BJ (cell line): ENCODE measurements at places on chromosomes 12 and 14.

DNA sequence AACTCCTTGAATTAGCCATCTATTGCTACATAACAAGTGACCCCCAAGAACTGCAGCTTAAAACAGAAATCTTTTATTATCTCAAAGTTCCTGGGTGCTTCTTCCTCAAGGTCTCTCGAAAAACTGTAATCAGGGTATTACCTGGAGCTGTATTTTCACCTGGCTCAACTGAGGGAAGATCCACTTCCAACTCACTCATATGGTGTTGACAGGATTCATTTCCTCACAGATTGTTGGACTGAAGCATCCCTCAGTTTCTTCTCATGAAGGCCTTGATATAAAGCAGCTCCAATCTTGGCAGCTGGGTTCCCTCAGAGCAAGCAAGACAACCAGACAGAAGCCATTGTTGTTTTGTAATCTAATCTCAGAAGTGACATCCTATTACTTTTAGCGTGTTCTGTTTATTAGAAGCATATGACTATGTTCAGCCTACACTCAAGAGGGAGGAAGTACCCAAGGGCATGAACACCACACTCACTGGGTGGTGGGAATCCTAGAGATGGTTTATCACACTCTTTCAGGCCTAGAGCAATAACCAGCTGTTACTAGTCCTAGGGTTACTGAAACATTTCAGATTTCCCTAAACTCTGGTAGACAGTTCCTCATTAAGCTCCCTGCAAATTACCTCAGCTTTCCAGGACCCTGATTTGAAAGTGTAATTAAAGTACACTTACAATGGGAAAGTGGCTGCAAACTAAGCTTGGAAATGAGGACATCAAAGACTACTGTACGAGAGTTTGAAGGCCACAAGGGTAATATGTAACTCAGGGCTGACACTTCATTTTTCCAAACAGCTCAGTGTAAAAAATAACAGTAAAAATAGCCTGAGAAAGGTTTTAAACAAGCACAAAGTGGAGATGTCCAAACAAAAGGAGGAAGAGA, 222.2 kb downstream of the SEC23A start:
- DNase-seq = no peak

GRCh38 chr14:70567791-70568190, 32.7 kb downstream of the MED6 start:
- no peak for DNase-seq

DNA sequence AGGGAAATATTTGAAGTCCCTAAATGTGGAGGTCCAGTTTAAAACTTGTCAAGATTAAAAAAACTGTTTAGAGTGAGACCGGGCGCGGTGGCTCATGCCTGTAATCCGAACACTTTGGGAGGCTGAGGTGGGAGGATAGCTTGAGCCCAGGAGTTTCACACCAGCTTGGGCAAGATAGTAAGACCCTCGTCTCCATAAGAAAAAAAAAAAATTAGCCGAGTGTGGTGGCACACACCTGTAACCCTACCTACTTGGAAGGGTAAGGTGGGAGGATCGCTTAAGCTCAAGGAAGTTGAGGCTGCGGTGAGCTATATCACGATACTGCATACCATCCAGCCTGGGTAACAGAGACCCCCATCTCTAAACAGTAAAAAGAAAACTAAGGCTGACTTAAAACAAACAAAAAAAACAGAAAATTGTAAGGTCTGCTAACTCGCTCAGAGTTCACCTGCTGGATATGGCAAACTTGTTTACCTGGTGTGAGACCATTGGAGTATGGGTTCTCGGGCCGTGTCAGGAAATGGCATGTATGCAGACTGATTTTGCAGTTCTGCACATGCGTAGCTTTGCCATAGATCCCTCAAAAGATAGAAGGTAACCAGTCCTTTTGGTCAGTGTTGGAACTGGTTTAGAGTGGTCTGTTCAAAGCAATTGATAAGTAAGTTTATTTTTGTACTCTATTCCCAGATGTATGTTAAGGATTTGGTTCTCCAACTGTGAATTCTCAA, 2.1 kb downstream of the RNF10 start:
- no peak for DNase-seq

DNA sequence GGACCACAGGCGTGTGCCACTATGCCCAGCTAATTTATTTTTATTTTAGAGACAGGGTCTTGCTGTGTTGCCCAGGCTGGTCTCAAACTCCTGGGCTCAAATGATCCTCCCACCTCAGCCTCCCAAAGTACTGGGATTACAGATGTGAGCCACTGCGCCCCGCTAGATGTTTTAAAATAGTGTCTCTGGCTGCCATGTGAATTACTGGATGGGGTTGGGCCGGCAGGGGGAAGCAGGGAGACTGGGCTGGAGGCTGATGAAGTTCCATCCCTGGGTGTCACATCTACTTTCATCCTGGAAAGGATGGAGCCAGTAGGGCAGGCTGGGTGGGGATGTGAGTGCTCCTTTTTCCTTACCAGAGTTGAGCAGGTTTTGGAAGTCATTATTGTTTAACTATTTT, 46.1 kb downstream of the DNAH10 start:
- no peak for DNase-seq

DNA sequence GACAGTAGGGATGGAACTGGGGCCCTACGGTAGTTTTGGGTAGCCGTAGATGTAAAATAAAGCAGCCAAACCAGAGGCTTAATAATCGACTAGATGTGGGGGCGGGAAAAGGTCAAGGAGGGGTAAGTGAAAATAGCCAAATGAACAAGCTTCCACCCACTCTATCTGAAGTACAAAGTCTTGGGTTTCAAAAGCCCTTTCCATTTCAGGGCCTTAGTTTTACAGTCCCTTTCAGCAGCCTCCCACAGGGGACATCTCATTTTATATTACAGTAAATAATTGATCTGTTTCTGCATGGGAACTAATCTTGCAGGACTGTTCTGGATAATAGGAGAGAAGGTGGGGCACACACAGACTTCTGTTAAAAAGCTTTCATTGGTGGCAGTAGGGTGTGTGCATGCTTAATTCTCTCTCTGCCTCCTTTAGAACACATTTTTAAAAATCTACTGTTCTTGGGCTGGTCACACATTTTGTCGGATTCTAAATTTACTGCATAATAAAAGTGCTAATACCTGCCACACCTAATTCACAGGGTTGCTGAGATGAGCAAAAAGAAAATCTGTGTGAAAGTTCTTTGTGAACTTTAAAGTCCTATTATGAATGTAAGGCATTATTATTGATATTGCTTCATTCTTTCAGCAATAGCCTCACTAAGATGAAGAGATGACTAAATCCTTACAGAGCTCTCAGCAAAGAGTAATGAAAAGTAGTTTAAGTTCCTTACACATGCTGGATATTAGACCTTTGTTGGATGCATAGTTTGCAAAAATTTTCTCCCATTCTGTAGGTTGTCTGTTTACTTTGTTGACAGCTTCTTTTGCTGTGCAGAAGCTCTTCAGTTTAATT, 104.6 kb downstream of the ITPR2 start:
- no peak for DNase-seq

DNA sequence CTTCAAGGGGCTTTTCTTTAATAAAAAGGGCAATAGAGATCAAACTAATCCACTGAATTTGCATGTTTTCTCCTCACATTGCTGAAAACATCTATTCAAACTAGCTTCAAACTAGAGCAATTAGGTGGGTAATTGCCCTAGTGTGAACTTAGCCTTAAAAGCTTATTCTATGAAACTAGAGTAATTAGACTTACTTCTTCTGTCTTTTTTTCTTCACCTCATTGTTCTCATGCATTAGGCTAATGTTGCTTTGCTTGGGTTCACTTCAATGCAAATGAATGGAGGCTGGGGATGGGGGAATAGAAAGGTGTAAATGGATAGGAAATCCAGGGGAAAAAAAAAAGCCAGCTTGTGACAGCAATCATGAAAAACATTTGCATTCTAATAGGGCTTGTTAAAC, 414.8 kb upstream of the LMO3 start:
- DNase-seq = no peak
